ENCODE measurements at places on chromosomes 2 and 18.

DNA sequence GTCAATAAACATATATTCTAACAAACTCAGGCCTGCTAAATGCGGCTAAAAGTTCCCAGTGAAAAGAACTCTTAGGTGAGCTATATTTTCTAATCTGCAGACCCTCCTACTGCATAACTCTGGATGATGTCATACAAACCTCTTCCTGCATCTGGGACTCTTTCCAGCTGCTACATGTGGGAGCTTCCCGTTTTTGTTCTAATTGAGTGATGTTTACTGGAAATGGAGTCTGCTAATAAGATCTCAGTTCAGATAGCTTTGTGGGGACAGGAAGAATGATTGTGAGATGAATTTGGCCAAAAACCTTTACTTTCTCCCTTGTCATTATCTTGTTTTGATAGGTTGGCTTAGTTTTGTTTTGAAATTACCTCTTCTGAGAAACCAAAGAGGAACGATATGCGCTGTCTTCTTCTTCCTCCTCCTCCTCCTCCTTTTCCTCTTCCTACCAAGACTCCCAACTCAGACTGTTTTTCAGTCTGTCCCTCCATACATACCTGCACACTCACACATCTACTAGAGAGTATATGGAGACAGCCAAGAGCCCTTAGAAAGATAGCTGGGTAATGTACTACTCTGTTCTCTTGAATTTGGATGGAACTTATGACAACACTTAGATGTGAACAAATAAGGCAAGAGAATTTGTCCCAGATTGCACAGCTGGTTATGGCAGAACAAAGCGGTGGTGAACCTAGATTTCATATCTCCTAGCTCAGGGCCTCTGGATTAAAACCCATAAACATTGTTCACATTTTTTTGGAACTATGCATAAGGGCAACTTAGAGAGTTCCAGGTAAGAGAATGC is 39.8 kb upstream of the AAK1 start:
- DNase-seq, result peak; percentile 71

DNA sequence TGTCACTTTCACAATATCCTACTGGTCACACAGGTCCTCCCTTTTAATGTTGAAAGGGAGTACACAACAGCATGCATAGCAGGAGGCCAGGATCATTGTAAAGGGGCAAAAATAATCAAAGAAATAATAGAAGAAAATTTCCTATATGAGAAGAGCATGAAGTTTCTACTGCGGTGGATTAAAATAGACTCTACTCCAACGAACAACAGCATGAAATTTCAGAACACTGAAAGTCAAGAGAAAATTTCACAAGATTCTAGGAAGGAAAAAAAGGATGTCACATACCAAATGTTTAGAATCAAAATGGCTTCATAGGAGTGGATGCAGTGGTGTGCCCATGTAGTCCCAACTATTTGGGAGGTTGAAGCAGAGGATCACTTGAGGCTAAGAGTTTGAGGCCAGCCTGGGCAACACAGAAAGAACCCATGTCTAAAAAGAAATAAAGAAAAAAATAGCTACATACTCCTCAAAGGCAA is 72.0 kb upstream of the EPAS1 start:
- DNase-seq, result no peak

- DNase-seq, result no peak
Observed at GRCh38 chr2:43082111-43082894, 144.1 kb downstream of the ZFP36L2 start.

DNA sequence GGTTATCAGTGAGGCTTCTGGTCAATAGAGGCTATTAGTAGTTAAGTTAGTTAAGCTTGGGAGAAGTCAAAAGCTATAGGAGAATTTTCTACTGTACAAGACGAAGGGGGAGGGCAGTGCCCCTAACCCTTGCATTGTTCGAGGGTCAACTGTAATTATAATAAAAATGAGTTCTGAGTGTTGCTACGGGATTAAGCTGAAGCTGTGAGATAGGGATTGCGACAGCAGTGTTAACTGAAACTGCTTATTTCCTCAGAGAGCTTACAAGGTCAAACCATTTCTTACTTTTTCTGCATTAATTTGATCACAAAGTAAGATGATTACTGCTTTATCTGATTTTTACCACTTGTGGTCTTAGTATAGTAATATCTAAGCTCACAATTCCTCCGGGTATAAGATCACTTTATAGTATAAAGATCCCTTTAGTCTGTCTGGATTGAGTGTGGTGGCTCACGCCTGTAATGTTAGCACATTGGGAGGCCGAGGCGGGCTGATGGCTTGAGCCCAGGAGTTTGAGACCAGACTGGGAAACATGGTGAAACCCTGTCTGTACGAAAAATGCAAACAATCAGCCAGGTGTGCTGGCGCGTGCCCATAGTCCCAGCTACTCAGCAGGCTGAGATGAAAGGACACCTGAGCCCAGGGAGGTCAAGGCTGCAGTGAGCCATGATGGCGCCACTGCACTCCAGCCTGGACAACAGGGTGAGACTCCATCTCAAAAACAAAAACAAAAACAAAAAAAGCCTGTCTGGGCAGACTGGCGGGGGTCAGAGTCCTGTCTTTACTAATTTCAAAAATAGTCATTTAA is 119.5 kb upstream of the TLK1 start:
- no peak for DNase-seq

- DNase-seq, result no peak
Observed at GRCh38 chr2:240879105-240879504, 10.5 kb downstream of the AGXT start.

GRCh38 chr2:11406958-11407381 is 59.0 kb downstream of the E2F6 start:
- no peak for DNase-seq

DNA sequence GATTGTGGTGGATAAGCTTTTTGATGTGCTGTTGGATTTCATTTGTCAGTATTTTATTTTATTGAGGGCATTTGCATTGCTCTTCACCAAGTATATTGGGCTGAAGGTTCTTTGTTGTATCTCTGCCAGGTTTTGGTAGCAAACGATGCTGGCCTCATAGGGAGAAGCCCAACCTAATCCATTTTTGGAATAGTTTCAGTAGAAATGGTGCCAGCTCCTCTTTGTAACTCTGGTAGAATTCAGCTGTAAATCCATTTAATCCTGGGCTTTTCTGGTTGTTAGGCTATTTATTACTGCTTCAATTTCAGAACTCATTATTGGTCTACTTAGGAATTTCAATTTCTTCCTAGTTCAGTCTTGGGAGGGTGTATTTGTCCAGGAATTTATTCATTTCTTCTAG is 309.8 kb upstream of the SETBP1 start:
- DNase-seq, result no peak

DNA sequence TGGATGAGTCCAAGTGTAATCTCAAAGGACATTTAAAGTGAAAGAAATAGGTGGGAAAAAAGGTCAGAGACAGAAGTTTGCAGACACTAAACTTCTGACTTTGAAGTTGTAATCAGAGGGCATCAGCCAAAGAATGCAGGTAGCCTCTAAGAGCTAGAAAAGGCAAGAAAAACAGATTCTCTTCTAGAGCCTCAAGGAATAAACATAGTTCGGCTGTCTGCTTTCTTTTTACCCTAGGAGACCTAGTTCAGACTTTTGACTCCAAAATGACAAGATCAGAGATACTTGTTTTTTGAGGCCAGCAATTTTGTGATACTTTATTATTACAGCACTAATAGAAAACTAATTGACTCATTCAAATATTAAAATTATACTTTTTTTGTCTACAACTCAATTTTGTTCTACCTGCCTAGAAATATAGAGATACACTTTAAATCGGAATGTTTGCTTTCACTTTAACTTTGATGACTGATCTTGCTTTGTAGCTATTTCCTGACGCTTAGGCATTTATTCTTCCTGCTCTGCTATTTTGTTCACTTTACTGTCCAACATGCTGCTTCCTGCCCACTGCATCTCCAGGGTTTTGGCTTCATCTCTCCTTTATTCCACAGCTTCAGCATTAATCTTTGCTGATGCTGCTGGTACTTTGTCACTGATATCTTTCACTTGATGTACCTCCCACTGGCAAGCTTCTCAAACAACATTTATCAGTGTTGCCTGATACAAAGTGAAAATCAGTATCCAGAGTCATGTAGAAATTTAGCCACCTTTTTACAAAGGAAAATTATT is 272.5 kb downstream of the DSEL start:
- no peak for DNase-seq

- peak; percentile 14 for DNase-seq
Observed at GRCh38 chr18:72672364-72673184, 128.4 kb upstream of the CBLN2 start.

GRCh38 chr2:196173505-196173904 is 2.1 kb upstream of the STK17B start:
- DNase-seq, result no peak

- DNase-seq, result no peak
Observed at GRCh38 chr2:168874368-168875054, 15.7 kb downstream of the SPC25 start.

GRCh38 chr2:201816657-201817575 is 10.6 kb downstream of the CDK15 start:
- no peak for DNase-seq

GRCh38 chr2:73999881-74000597 is 15.3 kb downstream of the TET3 start:
- DNase-seq, result no peak

GRCh38 chr2:76752506-76752905 is 769.7 kb downstream of the LRRTM4 start:
- no peak for DNase-seq

- DNase-seq, result no peak
Observed at GRCh38 chr2:69222953-69223658, 163.9 kb downstream of the GFPT1 start.

DNA sequence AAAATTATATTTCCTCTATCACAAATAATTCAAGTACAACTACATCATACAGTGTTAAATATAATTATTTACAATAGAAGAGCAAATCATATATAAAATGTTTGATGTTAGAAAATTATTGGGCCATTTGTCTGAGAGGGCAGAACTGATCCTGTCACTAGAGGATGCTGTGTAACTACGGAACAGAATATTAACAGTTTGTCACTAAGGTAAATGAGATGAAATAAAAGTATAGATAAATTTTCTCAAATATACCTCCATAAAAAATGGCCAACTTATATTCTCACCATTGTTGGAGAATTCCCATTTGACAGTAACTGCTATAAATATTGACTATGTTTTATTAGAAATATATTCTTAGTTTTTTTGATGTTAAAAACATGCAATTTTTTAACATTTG is 1067.4 kb upstream of the DDX18 start:
- DNase-seq, result no peak

GRCh38 chr2:158716121-158716791 is 78.9 kb upstream of the DAPL1 start:
- DNase-seq, result no peak

- no peak for DNase-seq
Observed at GRCh38 chr2:62458206-62458641, 47.8 kb downstream of the TMEM17 start.

GRCh38 chr2:66698091-66698490 is 263.2 kb downstream of the MEIS1 start:
- no peak for DNase-seq

- no peak for DNase-seq
Observed at GRCh38 chr2:238434846-238435751, 8.4 kb downstream of the ASB1 start.

DNA sequence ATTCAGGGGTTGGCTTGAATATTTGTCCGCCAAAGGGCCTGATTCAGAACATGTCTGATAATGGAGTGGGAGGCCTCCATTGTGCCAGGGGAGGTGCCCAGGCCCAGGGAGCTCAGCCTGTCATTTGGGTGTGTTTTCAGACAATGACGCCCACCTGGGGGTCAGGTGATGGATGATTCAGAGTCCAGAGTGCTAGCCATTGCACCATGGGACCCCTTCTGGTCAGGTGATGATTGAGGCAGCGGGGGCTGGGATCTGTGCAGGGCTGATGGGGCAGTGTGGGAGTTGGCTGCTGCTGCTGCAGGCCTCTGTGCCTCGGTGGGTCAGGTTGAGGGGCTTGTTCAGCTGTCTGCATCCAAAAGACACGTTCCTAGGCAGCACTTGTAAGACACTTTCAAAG is 8.3 kb upstream of the ARHGEF4 start:
- no peak for DNase-seq

GRCh38 chr2:231612109-231612455 is 19.4 kb downstream of the TEX44 start:
- DNase-seq, result no peak

DNA sequence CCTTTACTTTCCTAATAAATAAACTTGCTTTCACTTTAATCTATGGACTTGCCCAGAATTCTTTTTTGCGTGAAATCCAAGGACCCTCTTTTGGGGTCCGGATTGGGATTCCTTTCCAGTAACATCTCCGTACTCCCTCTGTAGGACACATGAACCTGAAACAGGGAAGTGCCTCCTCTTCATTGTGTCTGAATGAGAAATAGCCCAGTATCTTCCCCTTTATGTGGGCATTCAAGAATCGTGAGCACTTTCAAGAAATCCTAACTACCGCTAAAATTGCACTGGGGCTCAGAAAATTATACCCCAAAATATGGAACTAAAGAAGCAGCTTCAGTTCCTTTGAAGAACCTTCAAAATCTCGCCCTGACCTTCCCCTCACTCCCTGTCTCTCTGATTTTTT is 7.8 kb upstream of the POMC start:
- no peak for DNase-seq

GRCh38 chr2:241788572-241788971 is 11.9 kb downstream of the GAL3ST2 start:
- DNase-seq, result peak; percentile 75

- no peak for DNase-seq
Observed at GRCh38 chr2:238938401-238939055, 90.6 kb downstream of the TWIST2 start.

DNA sequence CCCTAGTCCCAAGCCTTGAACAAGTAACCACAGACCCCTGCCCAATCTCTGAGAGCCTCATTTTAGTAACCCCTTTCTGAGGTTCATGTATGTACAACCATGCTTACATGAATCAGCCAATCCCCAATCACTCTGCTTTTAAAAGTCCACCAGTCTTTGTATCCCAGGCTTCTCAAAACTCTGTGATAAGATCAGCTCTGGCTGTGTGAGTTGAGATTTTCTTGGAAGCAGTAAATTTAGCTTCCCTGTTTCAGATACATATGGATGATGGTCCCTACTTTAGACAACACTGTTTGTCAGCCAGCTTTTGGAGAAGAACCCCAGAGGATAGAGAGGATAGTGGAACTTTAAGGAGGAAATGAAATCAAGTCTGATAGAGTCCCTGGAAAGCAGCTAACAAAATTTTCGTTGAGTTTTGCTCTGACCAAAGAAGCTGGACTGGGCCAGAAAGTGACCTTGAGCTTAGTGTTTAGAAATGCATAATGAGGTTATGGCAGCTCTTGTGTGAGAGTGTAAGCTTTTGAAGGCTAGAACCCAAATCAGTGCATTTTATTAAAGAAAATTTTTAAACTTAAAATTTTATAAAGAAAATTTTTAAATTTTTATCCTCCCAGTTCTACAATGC is 3.7 kb downstream of the ADNP2 start:
- no peak for DNase-seq
